Bronchial smooth muscle cell (primary cell): ENCODE measurements at places on chromosomes 7 and 10. TPM values are rescaled to one million over a fixed set of nuclear protein-coding genes. Genes with fewer than 3 reads are reported as not detected.

Gene FAM237B
- not detected in 2 replicates for total RNA-seq

Gene SAMD9
- total RNA-seq: 9.5 and 15.6 TPM in 2 replicates

Gene ITGB8
- total RNA-seq: 51.7 and 61.1 TPM in 2 replicates

Gene GPR15LG
- total RNA-seq: not detected in 2 replicates

Gene UCN3
- total RNA-seq: not detected in 2 replicates

Gene HKDC1
- total RNA-seq: under 0.01 and 0.77 TPM in 2 replicates

Gene RELN
- total RNA-seq: 0.63 and 9.4 TPM in 2 replicates
